Stimulated activated CD4-positive, alpha-beta T cell treated with anti-CD3 and anti-CD28 coated beads, TNF-alpha, amount 100 ng/mL, for 4 hours (primary cell): ENCODE measurements at places on chromosomes 7 and 10.

DNA sequence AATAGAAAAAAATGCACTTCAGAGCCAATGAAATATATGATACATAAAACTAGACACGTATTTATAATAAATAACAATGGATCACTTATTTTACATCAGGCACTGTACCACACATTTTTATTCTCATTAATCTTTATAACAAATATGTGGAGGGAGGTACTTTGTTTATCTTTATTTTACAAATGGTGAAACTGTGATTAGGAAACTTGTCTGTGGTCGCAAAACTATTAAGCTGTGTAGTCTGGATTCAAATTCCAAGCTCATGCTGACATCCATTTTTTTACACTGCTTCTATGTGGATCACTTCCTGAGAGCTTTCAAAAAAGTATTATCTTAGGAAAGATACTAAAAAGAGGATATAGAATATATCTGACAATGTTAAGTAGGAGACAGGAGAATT is 978.6 kb downstream of the SORCS1 start:
- DNase-seq: no peak

GRCh38 chr10:13942035-13942434 is 355.3 kb downstream of the PRPF18 start:
- no peak for DNase-seq

- no peak for DNase-seq
Measured at GRCh38 chr7:154916856-154917807, 85.8 kb downstream of the PAXIP1 start.

GRCh38 chr10:83122336-83122735 is 1017.0 kb upstream of the GHITM start:
- no peak for DNase-seq

GRCh38 chr7:155973451-155973997 is 161.3 kb upstream of the SHH start:
- no peak for DNase-seq

DNA sequence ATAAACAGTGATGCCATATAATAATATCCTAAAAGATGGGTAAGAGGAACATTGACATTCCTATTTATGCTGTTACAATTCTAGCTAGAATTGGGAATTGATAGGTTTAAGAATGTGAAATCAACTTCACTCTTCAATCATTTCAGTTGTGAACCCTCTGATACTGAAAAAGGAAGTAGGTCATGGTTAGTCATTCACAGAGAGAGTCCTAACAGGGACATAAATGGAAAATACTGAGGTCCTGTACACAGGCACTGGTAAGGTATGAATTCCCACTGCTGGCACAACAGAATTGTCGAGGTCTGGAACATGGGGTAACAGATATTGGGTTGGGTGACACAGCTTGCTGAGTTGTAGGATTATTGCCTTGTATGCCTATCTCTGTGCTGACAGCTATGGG is 289.4 kb upstream of the LRRN3 start:
- no peak for DNase-seq

- DNase-seq: no peak
Measured at GRCh38 chr7:11430841-11431240, 401.2 kb downstream of the THSD7A start.
